CD4-positive, alpha-beta T cell treated with Interleukin-17A for 4 hours (primary cell): ENCODE measurements at places on chromosomes 5 and 9.

DNA sequence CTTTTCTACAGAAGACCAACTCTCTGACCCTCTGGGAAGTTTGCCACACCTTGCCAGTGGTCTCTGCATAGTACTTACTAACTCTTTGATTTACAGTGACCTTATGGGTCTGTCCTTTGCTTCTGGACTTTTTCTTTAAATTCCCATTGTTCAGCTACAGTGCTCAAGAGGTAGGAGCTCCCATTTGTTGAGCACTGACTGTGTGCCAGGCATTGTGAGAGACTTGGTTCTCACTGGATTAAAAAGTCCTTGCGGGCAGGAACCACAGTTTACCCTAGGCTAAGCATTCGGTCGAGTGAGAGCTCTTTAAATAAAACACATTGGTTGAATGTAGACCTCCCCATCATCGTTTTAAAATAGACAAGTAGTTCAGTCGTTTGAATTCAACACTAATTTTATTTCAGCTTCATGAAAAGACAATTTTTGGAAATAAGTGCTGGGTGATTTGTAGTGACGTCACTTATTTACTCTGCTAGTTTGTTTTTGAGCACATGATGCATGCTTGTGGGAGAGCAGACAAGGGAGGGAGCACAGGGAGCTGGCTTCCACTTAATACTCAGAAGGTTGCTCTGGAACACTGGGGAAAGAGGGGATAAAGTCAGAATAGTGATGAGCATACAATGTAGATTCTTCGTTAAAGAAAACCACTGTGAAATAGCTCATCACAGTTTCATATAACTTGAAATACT, 27.1 kb downstream of the RASGRF2 start:
- no peak for DNase-seq

GRCh38 chr5:58786035-58786434, 203.2 kb downstream of the RAB3C start:
- DNase-seq, result no peak

DNA sequence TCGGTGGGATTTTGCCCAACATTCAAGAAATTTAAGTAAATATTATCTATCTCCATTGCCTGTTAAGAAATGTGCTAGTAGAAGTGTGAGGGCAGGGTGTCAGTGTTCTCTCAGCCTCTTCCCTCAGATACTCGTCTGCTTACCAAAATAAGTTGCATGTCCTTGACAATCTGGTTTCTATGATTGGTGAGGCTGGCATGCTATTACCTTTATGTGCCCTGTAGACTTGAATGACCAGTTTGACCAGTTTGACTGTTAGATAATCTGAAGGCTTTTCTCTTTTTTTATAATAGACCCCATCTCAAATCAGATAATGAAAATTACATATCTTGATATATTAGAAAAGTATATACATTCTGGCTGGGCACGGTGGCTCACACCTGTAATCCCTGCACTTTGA, 348 bp downstream of the CATSPER3 start:
- DNase-seq, result no peak

- DNase-seq, result no peak
Measured at GRCh38 chr5:55427157-55427556, 107.6 kb downstream of the PLPP1 start.

GRCh38 chr9:131111854-131112311, 13.5 kb upstream of the NUP214 start:
- no peak for DNase-seq

DNA sequence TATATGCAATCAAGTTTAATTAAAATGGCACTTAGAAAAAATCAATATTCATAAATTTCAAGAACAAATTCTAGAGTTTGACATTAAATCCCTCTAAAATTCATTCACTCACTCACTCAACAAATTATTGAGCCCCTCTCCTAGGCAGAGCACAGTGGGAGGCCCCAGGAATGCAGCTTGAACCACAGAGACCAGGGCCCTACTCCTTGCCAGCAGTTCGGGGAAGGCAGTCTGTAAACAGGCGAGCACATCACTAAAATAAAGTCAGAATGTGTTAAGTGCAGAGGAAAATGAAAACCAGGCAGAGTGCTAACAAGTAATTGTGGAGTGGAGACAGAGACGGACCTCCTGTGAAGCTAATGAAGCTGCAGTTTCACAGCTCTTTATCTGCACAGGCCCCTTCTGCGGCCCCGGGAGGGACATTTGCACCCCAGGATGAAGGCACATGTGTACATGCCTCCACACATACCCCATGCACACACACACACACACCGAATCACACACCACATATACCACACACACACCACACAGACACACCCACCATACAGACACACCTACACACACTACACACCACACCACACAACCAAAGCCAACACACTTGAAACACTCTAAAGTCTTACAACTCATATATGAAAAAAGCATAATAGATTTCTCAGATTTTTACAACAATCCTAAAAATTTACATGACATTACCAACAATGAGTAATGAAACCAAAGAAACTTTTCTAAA, 40.5 kb downstream of the BHMT start:
- no peak for DNase-seq

DNA sequence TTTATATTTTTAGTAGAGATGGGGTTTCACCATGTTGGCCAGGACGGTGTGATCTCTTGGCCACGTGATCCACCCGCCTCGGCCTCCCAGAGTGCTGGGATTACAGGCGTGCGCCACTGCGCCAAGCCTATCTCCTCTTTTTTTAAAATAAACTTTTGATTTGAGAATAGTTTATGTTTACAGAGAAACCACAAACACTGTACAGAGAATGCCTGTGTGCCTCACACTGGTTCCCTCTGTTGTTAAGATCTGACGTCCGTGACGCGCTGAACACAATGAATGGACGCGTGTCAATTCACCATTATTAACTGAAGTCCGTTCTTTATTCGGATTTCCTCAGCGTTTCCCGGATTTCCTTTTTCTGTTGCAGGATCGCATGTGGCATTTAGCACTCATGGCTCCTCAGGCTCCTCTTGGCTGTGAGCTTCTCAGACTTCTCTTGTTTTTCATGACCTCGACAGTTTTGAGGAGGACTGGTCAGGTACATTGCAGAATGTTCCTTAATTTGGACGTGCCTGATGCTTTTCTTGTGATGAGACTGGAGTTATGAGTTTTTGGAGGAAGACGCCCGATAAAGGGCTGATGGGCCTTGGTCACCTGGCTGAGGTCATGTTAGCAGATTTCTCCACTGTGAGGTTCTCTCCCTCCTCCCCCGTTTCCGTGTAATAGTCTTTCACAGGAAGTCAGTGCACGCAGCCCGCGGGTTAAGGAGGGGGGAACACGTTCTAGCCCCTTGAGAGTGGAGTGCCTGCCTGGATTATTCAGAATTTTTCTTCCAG, 69.6 kb downstream of the ANKRD33B start:
- DNase-seq, result no peak

- no peak for DNase-seq
Measured at GRCh38 chr9:132732326-132733259, 62.3 kb downstream of the GTF3C4 start.

GRCh38 chr9:6873857-6874256, 116.1 kb downstream of the KDM4C start:
- no peak for DNase-seq

DNA sequence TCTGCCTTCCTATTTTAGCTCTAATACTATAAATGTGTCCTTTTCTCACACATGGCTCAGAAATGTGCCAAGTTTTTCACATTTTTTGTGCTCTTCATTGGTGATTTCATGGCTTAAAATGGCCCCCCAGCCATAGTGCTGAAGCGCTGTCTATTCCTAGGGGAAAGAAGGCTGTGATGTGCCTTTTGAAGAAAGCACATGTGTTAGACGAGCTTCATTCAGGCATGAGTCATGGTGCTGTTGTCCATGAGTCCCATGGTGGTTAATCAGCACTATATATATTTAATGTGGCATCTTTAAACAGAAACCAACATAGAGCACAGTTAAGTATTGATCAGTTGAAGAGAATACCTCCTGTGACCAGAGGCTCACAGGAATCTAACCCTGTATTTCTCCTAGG, 55.8 kb downstream of the PDE8B start:
- no peak for DNase-seq

- DNase-seq, result no peak
Measured at GRCh38 chr5:41247135-41247534, 33.8 kb upstream of the C6 start.

- DNase-seq, result no peak
Measured at GRCh38 chr5:125093776-125094175, 347.3 kb upstream of the ZNF608 start.

GRCh38 chr5:124824637-124825158, 78.3 kb upstream of the ZNF608 start:
- DNase-seq, result no peak

DNA sequence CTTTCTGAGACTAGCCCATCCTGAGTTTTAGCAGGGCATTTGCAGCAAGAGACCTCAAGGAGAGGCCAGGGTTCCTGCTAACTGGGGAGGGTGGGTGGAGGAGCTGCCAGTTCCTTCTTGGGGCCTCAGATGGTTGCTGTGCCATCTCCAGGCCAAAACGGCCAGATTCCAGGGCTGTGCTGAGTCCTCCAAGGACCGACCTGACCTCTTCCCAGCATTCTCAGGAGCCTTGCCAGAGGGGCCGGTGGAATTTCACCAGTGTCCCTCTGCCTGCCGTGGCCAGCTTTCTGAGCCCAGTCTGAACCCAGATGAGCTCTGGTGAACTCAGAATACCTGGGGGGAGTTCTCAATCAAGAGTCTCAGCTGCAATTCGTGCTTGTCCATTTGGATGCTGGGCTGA, 54.3 kb downstream of the TSTD2 start:
- DNase-seq, result no peak

GRCh38 chr5:14266686-14267085, 123.5 kb downstream of the TRIO start:
- DNase-seq, result no peak

DNA sequence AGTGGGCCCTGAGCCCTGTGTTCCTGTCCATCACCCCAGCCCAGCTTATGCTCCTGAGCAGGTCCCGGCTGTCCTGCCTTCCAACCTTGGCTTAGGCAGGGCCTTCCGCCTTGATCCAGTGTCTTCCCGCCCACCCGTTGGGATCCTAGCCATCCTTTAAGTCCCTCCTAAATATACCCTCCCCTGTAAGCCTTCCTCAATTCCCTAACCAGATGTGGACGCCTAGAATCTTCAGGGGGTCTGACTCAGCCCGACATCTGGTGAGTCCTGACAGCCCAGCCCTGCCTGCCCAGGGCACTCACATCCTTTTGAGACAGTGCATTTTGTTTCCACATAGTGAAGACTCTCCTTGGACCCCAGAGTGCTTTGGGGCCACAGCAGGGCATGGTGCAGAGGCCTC, 23.7 kb downstream of the SLC6A7 start:
- no peak for DNase-seq

GRCh38 chr5:177477701-177478477, 4.5 kb upstream of the DBN1 start:
- no peak for DNase-seq

- no peak for DNase-seq
Measured at GRCh38 chr9:131402738-131403492, 9.0 kb downstream of the PRRC2B start.
